ENCODE measurements at places on chromosomes 12 and 14.

- DNase-seq: no peak
Measured at GRCh38 chr12:28540324-28540714, 350.1 kb downstream of the CCDC91 start.

- DNase-seq: no peak
Measured at GRCh38 chr14:101069228-101069549, 165.7 kb upstream of the RTL1 start.

DNA sequence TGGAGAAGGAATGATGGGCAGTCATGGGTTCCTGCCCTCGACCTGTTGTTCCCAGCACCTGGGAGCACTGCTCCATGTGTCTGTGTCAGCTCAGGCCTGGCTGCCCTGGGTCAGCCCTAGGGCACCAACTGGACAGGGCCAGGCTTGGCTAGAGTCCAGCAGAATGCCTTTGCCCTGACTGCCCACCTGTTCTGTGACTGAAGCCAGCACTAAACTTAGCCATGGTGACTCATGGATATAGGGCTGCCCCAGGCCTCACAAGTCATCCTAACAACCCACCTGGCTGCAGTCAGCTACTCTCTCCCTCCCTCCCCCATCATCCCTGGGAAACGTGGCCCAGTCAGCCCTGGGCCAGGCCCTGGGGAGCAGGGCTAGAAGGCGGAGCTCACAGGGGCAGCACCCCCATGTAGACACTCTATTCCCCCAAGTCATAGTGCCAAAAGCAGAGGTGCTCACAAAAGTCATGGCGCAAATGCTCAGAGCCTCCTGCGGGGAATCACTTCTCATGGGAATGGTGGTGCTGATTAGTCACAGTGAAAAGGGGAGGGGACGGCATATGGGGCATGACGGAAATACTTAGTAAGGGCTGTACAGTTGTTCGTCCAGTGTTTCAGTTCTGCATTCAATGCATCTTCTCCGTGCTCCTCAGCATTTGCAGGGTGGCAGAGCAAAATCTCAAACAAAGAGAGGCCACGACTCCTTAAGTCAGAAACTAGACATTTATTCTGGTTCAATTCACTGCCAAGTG is 52.0 kb upstream of the NTF3 start:
- DNase-seq: peak; percentile 95

GRCh38 chr14:34452258-34452822 is 9.7 kb downstream of the SPTSSA start:
- no peak for DNase-seq

GRCh38 chr12:124927201-124928094 is 13.0 kb upstream of the UBC start:
- DNase-seq: peak; percentile 85

DNA sequence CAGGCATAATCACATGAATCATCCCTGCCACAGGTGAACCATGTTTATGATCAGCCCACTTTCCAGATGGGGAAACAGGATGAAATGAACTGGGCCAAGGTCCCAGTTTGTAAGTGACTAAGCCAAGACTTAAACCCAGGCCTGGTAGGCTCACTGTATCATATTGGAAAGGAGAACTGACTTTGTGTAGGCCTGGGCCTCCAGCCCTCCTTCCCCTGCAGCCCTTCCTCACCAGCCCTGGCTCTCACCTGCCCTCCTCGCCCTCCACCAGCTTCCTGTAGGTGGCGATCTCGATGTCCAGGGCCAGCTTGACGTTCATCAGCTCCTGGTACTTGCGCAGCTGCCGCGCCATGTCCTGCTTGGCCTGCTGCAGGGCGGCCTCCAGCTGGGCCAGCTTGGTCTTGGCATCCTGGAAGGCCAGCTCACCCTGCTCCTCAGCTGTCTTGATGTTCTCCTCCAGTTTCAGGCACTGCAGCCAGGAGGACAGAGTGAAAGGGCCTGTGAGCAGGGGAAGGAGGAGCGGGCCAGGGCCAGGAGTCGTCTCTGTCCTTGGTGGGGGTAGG is 19.8 kb downstream of the KRT80 start:
- peak; percentile 53 for DNase-seq

GRCh38 chr12:102437511-102437910 is 42.9 kb downstream of the IGF1 start:
- DNase-seq: no peak

- DNase-seq: peak; percentile 27
Measured at GRCh38 chr12:106774808-106775524, 484 bp downstream of the RIC8B start.

DNA sequence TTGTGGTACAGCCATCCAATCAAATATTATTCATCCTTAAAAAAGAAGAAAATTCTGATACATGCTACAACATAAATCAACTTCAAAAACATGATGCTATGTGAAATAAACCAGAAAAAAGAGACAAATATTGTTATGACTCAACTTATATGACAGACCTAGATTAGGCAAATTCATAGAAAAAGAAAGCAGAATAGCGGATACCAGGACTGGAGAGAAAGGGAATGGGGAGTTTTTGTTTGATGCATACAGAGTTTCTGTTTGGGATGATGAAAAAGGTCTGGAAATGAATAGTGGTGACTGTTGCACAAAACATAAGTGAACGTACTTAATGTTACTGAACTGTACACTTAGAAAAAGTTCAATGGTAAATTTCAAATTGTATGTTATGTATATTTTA is 82.3 kb downstream of the SPPL3 start:
- DNase-seq: no peak

DNA sequence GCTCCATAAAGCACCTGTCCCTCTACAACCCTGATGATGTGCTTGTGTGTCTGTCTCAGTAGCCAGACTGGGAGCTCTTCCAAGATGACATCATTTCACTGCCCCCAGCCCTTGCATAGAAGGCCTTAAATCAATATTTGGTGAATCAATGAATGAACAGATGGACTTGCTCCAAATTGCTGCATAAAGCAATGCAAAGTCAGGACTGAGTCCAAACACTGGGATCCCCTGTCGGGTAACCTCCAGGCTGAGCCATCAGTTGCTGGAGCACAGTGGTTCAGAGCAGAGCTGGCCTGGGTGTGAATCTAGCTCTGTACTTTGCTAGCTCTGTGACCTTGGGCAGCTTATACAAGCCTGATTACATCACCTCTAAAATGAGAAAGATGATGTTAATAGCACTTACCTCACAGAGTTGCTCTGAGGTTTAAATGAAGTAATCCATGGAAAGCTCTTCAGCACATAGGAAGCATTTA is 120.3 kb upstream of the VASH1 start:
- no peak for DNase-seq

GRCh38 chr12:104521731-104522130 is 65.0 kb downstream of the CHST11 start:
- no peak for DNase-seq

GRCh38 chr12:20055856-20056255 is 312.5 kb upstream of the PDE3A start:
- DNase-seq: no peak

DNA sequence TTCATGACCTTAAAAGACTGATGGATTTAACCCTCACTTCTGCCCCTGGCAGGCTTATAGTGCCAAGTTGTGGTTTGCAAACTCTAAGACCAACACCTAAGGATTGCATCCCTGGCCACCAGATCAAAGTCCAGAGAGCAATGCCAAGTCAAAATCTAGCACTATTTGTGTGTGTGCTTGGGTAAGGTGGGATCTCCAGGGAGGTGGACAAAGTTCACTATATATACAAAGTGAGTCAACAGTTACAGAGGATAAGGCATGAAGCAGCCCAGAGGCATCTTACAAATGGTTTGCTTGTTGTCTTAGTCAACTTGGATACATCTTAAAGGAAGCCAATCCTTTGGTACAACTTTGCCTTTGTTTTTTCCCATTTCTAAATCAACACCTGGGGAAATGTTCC is 137.3 kb downstream of the MSRB3 start:
- no peak for DNase-seq

DNA sequence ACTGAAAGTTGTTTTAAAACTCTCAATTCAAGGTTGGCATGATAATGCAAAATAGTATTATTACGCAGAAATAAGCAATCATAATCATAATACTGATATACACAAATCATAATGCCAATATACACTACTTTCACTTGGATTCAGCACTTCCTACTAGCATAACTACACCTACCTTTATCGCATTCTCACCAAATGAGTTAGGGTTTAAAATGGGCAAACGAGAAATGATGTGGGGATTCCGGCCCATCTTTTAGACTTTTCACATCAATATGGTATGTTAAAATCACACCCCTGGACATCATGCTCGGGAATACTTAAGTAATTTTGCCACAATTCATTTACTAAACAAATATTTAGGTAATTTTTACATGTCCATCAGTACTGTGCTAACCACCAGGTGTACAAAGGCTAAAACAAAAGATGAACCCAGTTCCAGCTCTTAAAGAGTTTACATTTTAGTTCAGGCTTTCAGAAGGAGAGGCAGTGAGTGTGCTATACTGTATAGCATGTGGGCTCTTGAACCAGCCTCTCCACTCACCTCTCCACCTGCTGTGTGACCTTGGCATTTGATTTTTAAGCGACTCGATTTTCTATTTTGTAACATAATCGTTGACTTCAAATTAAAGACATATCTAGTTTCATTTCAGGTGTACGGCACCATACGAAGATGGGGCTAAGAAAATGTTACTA is 1.1 kb upstream of the USP15 start:
- DNase-seq: peak; percentile 53

GRCh38 chr14:72515779-72516770 is 377.8 kb downstream of the DPF3 start:
- peak; percentile 18 for DNase-seq

GRCh38 chr12:24898185-24898584 is 50.7 kb downstream of the BCAT1 start:
- no peak for DNase-seq

DNA sequence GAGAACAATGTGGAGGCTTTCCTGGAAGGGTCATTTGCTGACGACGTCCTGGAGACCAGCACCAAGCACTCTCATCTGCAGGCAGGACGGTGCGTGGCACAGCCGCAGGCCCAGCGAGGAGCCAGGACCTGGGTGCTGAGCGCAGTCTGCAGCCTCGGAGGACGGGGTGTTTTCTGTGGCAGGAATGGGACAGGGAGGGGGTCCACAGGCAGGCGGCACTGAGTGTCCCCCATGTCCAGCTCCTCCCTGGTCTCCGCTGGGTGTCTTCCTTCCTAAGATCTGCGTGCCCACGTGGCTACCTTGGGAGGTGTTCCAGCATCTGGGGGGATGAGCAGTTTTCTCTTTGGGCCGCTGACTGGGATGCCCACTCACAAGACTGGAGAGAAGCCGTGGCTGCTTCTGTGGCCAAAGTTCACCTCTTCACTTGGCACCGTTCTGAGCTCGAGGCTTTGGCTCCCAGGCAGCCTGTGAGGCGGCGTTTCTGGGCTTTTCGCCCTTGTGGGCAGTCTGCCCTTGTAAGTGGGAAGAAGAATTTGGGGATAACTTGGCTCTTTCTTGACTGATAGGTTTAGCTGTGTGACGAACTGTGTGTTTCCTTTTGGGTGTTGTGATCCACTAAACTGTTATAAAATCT is 72.2 kb downstream of the NOC4L start:
- no peak for DNase-seq

DNA sequence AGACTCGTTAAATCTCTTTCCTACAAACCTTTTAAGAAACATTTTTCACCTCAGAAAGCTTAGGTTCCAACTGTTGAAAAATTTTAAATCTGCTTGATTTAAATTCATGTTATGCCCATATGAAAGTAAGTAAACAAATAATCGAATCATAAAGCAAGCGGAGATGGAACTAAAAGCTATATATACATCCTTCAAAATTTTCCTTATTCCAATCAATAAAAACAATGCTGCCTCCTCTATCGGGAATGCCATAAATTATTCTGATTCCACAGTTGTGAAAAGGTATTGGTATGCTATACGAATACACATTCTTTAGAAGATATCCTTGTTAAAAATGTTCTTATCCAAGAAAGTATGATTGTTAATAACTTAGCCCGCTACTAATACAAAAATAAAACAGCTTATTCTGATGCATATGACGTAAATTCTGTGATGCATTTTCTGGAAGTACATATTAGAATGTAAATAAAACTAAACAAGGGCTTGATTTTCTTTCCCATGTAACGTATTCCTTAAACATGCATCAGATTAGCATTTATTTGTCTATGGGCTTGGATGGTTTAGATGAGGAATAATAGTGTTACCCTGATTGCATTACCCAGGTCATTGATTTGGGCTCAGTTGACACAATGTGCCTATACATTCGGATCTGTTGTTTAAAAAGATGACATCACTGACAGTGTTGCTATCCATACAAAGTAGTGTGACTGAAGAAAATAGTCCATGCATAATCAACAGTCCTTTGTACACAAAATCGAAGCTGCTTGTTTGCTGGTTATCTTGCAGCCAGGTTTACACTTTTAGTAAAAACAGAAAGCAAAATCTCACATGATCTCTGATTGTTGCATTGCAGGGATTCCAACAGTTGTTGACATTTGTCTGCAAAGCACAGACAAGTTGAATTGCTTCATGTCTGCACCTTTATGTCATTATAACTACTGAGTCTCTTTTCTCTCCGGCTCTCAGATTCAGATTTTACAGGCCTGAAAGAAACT is 656 bp upstream of the DTD2 start:
- DNase-seq: no peak

DNA sequence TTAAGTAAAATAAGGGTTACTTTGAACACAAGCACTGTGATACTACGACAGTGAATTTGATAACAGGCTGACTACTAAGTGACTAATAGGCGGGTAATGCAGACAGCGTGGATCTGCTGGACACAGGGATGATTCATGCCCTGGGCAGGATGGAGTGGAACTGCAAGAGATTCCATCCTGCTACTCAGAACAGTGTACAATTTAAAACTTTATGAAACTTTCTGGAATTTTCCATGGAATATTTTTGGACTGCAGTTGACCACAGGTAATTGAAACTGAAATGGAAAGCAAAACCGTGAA is 46.0 kb downstream of the YEATS4 start:
- no peak for DNase-seq

- no peak for DNase-seq
Measured at GRCh38 chr12:49824895-49825294, 3.3 kb downstream of the NCKAP5L start.

GRCh38 chr12:25131270-25131669 is 63.7 kb downstream of the DNAI7 start:
- no peak for DNase-seq

- DNase-seq: no peak
Measured at GRCh38 chr12:1914114-1914911, 4.1 kb downstream of the CACNA2D4 start.

DNA sequence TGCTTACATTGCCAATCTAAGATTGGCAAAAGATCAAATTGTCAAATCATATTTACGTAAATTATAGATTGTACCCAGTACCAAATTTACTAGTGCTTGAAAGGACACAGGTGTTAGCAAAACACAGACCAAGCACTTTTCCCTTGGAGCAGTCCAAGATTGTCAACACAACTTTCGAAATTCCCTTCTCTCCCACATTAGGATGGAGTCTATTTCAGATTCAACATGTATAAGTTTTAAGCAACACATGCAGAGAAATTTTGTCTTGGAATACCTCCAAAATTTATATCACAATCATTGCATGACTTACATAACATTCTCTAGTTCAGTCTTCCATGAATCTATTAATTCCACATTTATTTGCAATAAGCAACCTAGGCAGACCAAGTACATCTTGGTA is 74.9 kb upstream of the SLCO1C1 start:
- no peak for DNase-seq

GRCh38 chr12:100716945-100717732 is 77.4 kb upstream of the ANO4 start:
- DNase-seq: no peak
